ENCODE measurements at places on chromosomes 2 and 18. TPM values are rescaled to one million over a fixed set of nuclear protein-coding genes. Genes with fewer than 3 reads are reported as not detected.

HRH4 gene
- total RNA-seq = 0.33 TPM

- no peak for DNase-seq
These were observed 420.1 kb upstream of the ZNF804A start for GRCh38 chr2:184178229-184178628.

CYP27A1 gene
- 6.7 TPM for total RNA-seq

DNA sequence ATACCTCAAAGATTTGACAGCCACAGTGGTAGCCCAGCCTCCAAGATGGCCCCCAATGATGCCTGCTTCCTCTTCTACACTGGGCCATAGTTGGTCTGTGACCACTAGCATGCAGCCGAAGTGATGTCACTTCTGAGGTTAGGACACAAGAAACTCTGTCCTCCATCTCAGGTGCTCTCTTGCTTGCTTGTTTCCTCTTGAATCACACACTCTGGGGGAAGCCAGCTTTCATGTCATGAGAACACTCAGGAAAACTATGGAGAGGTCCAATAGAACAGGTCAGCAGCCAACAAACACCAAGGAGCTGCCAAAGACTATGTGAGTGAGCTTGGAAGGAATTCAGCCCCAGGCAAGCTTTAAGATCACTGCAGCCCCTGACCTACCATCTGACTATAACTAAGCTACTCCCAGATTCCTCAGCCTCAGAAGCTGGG, 3.3 kb upstream of the ADAM17 start:
- no peak for DNase-seq

GRCh38 chr2:105919191-105919811, 174.6 kb downstream of the NCK2 start:
- DNase-seq = peak; percentile 70

ELP2 gene
- 49.7 TPM for total RNA-seq

DNA sequence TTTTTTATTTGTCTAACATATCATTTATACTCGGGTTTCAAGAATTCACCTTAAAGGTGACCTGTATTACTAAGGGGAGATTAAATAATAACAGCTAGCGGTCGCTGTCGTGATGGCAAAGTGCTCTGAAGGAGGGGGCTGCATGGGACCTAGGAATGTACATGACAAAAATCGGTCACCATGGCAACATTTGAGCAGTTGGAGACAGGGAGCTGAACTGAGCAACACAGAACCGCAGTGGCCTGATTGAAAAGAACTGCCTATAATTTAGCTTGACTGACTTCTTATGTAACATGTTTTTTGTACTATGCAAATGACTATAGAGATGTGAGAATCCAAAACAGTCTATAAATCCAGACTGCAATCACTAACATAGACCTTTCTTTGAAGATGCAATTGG, 34.3 kb upstream of the EPHA4 start:
- DNase-seq = no peak

- DNase-seq = no peak
These were observed 229.2 kb downstream of the LDLRAD4 start for GRCh38 chr18:13447621-13448334.

DNA sequence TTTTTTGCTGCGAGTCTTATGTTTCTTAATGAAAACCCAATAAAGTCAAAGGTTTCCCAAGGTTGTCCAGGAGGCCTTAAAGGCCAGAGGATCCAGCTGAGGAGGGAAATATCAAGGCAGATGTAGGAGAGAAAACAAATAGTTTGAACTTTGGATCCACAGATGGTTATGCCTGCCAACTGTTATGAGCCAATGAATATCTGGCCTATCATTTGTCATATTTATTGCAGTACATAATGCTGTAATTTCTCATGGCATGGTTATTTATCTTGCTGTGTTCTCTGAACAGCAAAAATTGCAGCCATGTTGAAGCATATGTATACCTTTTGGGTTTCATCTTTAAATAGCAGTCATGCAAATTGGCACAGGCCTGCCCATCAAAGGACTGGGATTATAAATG, 38.2 kb upstream of the CAVIN2 start:
- no peak for DNase-seq

DOCK10 gene
- total RNA-seq = 1.6 TPM

FBXO15 gene
- not detected for total RNA-seq

GRCh38 chr2:5766056-5766455, 73.9 kb downstream of the SOX11 start:
- no peak for DNase-seq

DNA sequence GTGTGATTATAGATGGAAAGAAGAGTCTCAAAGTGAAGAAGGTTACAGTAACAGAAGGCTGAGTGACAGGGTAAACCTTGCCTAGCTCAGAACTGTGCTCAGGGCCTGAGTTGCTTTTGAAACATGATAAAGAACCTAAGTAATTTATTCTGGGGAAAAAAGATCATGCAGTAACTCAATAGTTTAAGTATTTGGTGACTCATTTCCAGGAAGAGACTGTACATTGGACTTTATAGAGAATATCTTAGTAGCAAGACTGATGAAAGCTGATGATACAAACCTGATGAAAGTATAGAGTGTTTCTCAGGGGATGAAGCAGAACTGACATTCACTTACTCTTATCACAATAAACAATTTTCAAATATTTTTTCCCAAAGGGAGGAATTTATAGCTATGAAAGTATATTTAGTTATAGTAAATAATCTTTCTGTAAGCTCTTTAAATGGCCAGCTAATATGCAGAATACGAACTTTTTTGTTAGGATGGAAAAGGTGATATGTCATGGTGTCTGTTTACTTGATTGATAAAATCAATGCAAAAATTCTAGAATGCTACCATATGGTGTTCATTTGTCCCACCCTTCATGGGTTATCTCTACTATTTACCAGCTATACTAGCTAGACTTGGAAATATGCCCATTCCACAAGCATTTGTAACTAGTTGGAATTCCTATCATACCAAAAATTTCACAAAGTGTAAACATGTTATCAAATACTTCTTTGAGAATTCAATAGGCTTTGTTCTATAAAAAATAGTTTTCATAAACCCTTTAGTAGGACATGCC, 1265.5 kb upstream of the ACVR2A start:
- DNase-seq = no peak

- DNase-seq = no peak
These were observed 437.7 kb upstream of the HS6ST1 start for GRCh38 chr2:128756365-128756717.

PLCD4 gene
- 0.99 TPM for total RNA-seq

DNA sequence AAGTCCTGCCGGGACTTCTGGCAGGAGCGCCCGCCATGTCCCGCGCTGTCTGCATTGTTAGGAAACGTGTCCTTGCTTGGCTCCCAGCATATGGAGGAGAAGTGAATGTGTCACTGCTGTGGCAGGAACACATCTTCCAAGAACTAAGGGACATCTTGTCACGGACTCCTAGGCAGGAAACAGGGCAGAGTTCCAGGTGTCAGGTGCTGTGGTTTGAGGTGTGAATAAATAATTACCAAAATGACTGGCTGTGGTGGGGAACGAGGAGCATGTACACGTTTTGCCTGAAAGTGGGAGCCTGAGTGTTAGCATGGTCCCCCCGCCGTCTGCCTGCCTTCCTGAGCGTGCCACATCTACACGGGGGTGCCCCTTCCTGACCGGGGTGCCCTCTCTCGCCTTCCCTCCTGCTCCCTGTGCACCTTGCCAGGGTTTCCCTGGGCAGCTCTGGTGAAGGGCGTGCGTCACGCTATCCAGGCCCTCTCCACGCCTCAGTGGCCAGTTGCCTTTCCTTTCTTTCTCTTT, 237.5 kb downstream of the LDLRAD4 start:
- no peak for DNase-seq

DNA sequence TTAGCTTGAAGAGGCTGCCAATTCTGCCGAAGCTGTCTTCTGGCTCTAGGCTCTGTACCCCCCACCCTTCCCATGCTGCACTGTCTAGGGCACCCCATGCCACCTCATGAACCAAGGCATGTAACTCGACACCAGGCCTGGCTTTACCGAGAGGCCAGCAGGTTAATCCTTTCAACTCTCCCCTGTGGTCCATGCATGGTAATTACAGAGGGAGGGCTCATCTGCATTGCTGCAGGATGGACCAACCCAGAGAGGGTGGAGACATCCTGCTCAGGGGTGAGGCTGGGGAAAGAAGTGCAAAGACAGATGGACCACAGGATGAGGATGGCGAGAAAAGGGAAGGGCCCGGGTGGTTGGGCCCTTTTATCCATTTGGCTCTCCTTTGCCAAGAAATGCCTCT, 65.8 kb downstream of the KCTD1 start:
- DNase-seq = no peak

DNA sequence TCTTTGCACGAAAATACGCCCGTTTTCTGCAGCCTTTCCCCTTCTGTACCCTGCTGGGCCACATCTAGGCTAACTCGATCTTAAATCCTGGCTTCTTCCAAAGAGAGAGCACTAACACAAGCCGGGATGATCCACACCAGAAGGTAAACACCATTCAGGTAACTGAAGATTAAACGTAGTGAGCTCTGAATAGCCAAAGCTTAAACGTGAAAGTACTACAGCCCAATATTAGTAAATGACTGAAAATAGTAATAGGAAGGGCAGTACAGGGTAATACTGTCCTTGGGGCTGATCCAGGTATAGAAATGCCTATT, 422 bp upstream of the MRPL53 start:
- DNase-seq = no peak

GRCh38 chr18:61546590-61546989, 213.4 kb downstream of the CDH20 start:
- DNase-seq = no peak

DNA sequence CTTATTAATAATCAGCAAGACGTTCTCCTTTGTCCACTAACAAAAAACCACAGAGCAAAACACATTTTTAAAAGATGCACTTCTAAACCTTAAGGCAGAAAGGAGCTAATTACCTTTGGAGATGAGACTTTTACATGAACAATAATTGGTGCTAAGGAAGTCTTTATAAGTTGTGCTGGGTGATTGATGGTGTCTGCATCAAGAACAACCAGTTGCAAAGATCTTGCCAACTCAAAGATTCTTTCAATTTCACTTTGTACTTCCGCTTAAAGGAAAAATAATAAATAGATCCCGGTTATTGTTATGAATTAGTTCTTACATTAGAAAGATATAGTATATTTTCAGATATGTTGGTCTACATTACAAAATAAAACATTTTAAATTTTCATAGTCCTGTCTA, 26.9 kb upstream of the ARL5A start:
- no peak for DNase-seq

- DNase-seq = no peak
These were observed 483.7 kb downstream of the PTPRM start for GRCh38 chr18:8050616-8051329.

- DNase-seq = no peak
These were observed 181.7 kb upstream of the TPO start for GRCh38 chr2:1231466-1232063.

DNA sequence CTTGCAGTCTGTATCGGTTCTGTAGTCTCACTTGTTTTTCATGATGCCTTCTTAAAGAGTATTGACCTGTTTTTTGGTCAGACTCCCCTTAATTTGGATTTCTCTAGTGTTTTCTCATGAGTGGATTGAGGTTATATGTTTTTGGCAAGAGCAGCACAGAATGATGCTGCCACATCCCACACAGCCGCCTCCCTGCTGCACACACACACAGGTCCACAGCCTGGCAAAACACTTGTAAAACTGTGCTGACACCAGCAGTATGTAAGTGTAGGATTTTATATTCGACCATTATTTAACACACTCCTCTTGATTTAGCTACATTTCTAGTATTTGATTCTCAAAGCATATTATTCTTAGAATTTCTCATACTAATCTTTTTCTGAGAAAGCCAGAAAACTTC, 68.1 kb downstream of the ITGB1BP1 start:
- DNase-seq = no peak

GCKR gene
- total RNA-seq = not detected

ATRAID gene
- total RNA-seq = 121 TPM

DLGAP1 gene
- 0.05 TPM for total RNA-seq

GNAL gene
- total RNA-seq = 1.1 TPM

REG3G gene
- total RNA-seq = not detected

DNA sequence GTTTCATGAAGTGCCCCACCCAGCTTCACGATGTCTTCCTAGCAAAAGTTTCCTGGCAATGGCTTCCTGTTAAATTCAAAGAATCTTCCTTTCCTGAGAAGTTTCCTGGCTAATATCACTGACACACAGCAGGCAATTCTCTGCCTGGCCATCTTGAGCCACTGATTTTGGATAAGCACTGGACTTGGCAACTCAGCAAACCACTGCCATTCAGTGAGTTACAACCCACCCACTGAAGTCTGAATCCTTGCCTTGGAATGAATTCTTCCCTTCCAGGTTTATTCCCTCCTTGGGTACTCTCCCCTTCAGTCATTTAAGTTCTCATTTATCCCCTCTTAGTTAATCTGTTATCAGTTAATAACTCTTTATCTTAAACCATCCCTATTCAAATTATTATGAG, 426.0 kb downstream of the MBD2 start:
- no peak for DNase-seq

- no peak for DNase-seq
These were observed 11.6 kb upstream of the ST3GAL5 start for GRCh38 chr2:85900366-85900765.

Measured in left ventricle myocardium inferior (tissue), 1 donor.